Motor neuron (in vitro differentiated cells): ENCODE measurements at places on chromosomes 5 and 9.

- peak; percentile 44 for ATAC-seq
These were observed 48.9 kb upstream of the SLC2A8 start for GRCh38 chr9:127347831-127348776.

DNA sequence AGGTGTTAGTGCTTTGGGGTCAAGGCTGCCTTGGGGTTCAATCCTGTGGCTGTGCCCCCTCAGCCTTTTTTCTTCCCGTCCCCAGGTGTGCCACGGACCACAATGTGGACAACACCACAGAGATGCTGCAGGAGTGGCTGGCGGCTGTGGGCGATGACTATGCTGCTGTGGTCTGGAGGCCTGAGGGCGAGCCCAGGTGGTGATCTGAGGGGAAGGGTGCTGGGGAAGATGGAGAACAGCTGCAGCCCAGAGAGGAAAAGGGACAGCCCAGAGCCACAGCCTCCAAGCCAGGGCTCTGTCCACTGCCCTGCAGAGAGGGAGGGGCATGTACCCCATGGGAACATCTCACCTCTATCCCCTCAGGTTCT lies 2.1 kb downstream of the CERCAM start:
- ATAC-seq = no peak

DNA sequence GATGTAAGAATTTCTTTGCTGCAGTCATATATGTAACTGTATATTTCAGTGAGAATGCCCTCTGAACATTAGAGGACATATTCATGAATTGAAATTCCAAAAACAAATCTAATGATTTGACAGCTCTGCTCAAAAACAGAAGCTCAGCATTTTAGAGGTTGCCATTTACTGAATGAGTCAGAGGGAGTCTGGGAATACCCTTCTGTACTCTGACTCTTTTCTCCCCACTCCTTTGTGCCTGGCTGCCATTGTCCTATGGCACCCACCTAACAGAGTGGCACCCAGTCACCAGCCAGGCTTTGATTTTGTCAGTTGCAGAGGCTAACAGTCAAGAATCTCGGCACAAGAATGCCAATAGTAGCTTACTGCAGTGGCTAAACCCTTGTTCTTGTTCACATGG lies 133.6 kb downstream of the ATG10 start:
- ATAC-seq = peak; percentile 72

DNA sequence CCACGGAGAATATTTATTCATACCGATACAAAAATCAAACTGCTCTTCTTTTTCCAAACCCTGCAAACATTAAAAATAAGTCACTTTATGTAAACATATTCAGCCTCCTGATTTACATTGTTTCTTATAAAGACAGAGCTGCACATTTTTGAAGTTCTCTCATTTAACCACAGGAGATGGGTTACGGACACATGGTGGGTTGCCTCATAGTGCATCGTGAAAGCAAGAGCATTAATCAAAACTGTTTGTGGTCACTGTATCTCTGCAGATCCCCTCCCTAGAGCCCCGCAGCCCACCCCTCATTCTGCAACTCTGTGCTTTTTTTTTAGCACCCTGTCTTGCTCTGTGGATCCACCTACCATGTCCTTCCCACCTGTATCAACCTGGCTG lies 43.3 kb upstream of the EQTN start:
- ATAC-seq = peak; percentile 41

GRCh38 chr5:134582281-134582680 lies 50.3 kb downstream of the SAR1B start:
- ATAC-seq = no peak

DNA sequence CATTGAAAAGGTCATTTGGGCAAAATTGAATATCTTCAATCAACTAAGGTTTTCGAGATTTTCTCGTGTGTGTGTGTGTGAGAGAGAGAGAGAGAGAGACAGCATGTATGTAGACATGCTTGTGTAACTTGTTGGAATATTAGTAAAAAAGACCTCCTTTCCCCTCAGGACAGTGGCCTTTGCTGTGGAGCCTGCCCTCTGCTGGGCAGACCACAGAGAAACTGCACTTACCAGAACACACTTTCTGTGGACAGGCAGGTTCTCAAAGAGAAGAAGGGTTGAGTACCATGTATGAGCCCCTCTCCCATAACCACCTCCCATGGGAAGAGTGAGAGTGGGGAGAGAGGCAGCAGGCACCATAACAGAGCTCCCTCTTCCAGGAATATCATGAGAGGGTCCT lies 45.6 kb downstream of the CFAP90 start:
- no peak for ATAC-seq

- no peak for ATAC-seq
These were observed 352.0 kb downstream of the KCTD16 start for GRCh38 chr5:144522698-144523097.

DNA sequence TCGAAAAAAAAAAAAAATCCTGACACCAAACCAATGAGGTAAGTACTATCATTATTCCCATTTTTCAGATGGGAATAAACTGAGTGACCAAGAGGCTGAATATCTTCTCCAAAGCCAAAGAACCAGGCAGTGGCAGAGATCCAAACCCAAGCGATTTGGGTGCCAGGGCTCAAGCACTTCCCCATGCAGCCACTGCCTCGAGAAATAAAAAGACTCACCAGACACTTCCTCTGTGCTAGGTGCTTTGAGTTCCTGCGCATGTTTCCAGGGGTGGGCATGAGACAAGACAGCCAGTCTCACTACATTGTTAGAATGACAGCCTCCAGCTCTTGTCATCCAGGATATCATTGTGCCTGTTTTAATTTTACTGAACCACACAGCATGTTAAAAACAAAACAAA lies 2.3 kb upstream of the RPL26L1 start:
- no peak for ATAC-seq

- peak; percentile 71 for ATAC-seq
These were observed 82.4 kb downstream of the GADD45G start for GRCh38 chr9:89687188-89687587.

- ATAC-seq = no peak
These were observed 106.3 kb downstream of the MEF2C start for GRCh38 chr5:88776692-88777091.
